ENCODE measurements at places on chromosomes 4 and X.
A peak's percentile ranks its signal among the peaks of the same experiment; 100 is the strongest.

DNA sequence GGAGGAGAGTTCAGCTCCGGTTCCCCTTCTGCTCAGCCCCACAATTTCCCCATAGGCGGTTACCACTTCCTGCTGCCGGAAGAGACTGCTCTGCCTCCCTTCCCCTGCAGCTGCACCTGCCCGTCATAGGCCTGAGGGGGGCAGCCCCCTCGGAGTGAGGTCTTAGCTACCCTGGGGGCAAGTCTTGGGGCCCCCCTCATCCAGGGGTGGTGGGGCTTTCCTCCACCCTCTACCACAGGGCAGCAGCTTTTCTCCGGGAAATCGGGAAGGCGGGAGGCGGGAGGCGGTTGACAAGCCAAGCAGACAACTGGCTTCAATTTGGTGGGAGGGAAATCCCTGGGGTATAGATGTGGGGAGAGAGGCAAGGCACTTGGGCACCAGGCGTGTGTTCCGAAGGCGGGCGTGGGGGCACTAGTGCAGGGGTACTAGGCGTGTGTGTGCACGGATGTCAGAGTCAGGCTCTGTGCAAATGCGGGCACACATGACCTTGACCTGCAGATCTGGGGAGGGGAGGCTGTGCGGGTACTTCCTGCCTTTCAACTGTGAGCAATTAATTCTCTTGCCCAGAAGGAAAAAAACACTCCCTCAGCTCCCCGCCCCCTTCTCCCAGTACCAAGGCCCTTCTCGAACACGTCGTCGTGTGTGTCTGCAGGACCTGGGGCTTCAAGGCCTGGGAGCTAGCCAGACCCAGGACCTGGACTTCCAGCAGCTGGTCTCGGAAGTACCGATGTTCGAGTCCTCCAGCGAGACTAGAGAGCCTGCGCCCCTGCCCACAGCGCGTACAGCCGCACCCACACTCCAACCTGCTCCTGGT lies 1.0 kb upstream of the ARHGAP4 start:
- DNase-seq = peak; percentile 58

DNA sequence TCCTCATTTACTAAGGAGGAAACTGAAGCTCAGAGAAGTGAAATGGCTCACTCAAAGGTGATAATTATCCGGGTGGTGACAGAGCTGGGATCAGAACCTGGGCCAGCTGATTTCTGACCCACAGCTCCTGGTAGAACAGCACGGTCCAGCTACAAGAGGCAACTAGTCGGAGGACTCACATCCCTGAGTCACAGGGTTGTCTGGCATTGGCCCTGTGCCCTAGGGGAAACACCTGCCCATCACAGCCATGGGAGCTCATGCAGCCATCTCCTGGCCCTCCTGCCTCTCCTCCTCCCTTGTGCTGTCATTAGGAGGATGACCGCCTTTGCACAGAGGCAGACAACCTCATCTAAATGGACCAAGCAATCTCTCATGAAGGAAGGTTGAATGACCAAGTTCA lies 115.2 kb upstream of the TSPAN5 start:
- DNase-seq = peak; percentile 75

DNA sequence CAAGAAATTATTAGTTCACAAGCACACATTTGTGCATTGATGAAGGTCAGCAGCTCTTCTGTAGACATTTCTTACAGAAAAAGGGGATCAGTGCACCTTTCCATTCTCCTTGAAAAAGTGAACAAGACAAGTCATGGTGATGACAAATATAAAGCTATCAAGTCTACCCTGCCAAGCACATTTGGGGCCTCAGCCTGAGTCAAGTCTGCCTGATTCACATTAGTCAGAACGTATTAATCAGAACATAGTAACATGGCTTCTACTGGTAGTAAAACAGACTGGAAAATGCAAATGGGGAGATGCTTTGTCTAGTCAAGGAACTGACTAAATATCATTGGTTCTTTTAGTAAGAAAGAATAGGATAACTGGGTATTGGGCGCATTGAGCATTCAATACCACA lies 2305.1 kb downstream of the PCDH7 start:
- no peak for DNase-seq

GRCh38 chr4:7068279-7068842 lies 497 bp upstream of the GRPEL1 start:
- DNase-seq = no peak

- no peak for DNase-seq
Observed at GRCh38 chrX:15464704-15465103, 28.4 kb downstream of the PIR start.

- no peak for DNase-seq
Observed at GRCh38 chr4:135840781-135841180, 1639.2 kb upstream of the PABPC4L start.

- DNase-seq = no peak
Observed at GRCh38 chr4:165369522-165369921, 9.3 kb upstream of the CPE start.

GRCh38 chr4:159765382-159765781 lies 662.5 kb downstream of the RAPGEF2 start:
- no peak for DNase-seq

DNA sequence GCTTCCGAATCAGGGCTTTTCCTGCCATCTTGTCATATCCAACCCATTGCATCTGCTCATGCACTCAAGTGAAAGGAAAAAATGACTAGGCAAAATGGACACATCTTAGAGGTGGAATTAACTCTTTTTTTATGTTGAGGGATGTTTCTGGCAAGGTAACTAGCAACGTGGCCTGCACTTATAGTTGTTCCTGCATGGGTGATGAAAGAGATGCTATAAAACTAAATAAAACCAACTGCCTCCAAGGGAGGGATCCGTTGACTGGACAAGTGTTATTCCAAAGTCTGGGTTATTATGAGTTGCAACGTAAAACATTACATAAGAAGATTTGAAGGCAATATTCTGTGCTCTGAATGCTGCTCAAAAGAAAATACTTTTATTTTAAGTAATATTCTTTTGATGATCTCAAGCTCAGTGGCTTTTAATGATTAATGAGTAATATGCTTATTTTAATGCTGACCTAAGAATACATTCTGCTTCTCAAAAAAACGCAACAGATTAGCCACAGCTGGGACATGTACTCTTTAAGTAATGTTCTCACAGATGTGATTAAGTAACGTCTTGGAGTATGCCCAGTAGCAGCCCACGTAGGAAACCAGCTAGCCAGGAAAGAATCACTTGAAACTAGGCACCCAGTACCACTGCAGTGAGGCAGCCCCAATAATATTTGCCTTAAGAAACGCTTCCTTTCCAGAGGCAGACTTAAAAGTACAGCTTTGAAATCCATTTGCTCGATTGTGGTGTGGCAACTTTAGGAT lies 27.4 kb downstream of the KLF3 start:
- no peak for DNase-seq

GRCh38 chr4:122695226-122695625 lies 37.3 kb upstream of the BBS12 start:
- DNase-seq = no peak

DNA sequence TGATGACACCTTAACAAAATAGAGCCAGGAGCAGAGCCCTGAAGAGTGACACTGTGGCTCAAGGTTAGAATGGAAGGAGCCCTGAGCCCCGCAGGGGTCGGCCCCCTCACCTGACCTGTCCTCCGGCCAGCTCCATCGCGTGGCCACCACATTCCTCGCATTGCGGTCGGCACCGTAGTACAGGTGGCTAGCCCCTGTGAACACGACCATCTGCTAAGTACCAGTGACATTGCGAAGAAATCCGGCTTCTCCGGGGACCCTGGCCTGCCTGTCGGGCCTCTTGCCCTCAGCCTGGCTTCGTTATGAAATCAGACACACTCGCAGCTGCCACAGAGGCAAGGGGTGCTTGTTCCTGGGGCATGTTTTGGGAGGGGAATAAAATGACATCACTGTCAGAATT lies 179.0 kb downstream of the AFAP1 start:
- DNase-seq = no peak

- no peak for DNase-seq
Observed at GRCh38 chrX:139290310-139290709, 240.2 kb upstream of the F9 start.

- DNase-seq = no peak
Observed at GRCh38 chr4:93843772-93844171, 15.2 kb downstream of the ATOH1 start.

GRCh38 chrX:39677978-39678791 lies 419.6 kb downstream of the BCOR start:
- no peak for DNase-seq

DNA sequence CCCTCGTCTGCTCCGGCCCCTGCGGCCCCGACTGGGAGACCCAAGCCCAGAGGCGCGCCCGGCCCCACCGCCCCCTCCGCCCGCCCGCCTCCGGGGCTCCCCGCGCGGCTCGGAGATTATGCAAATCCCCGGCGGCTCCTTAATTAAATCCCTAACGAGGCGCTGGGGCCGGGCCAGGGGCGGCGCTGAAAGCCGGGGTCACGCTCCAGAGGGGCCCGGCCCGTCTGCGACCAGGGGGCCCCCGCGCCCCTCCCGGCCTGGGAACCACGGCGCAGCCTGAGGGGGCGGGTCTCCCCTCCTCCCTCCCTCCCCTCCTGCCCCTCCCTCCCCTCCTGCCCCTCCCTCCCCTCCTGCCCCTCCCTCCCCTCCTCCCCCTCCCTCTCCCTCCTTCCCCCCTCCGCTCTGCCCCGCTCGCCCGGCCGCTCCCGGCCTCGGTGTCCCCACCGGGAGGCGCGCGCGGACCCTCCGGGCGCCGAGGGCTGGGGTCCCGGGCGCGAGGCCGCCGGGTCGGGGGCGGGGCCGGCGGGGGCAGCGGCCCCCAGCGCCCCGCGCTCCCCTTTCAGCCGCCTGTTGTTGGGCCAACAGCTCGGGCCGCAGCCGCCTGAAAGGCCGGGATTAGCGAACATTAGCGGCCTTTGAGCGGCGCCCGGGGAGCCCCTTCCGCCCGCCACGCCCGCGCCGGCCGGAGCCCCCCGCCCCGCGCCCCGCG lies 25.9 kb upstream of the FGFR3 start:
- DNase-seq = peak; percentile 37

DNA sequence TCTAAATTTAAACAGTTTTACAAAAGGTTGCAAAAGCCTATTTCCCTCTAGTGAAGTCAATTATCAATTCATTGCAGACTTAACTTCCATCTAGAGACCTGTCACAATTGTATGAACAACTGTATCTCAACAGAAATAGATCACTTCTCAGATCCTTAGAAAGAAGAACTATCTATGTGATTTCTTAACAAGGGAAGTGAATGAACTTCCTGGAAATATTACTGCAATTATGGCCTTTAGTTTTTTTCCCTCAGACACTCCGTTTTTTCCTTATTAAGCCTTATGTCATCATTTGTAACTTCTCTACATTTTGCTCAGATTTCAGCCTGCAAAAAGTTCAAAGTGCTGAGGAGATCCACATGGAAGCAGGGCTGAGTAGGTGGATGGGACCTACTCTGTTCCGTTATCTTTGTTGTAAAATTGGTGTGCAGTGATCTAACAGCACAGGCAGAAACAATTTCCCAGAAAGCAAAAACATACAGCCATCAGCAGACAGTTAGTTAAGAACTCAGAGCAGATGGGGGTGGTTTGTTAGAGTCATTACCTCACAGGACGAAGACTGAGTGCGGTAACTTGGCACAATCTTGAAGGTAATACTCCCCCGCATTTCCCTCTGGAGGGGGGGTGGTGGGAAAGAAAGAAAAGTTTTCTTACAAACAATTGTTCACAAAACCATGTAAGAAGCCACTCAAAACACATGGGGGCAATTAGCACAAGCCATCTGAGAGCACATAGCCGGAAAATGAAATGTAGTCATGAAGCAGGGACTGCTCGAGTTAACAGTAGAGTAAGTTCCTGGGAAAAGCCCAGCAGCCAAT lies 112.3 kb downstream of the NYX start:
- peak; percentile 86 for DNase-seq

DNA sequence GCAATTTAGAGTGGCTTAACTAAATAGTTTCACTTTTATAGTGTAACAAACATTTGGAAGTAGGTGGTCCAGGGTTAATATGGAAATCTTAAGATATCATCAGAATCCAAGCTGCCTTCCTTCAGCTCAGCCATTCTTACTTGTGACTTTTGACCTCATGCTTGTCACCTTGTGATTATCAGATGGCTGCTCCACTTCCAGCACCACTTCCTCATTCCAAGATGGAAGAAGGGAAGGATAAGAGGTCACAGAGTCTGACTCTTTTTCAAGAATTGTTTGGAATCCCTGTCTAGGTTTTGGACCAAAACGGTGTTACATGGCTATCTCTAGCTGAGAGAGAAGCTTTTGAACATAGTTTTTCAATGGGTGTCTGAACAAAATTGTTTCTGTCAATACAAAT lies 39.9 kb downstream of the MTTP start:
- DNase-seq = no peak

DNA sequence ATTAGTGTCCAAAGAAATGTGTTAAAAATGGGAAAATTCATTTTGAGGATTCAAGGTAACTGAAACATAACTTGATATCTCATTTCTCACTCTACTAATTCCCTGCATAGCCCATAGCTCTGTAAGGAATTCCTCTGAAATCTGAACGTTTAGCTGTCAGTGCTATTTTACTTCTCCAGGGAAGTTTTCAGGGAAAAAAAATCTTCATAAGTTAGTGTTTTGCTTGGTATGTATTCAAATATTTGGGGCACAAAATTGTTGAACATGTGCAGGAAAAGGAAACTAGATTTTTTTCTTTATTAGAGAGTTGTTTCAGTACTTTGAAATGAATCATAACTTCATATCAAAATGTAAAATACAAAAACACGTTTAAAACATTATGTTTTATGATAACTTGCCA lies 891.4 kb downstream of the CENPC start:
- DNase-seq = no peak

DNA sequence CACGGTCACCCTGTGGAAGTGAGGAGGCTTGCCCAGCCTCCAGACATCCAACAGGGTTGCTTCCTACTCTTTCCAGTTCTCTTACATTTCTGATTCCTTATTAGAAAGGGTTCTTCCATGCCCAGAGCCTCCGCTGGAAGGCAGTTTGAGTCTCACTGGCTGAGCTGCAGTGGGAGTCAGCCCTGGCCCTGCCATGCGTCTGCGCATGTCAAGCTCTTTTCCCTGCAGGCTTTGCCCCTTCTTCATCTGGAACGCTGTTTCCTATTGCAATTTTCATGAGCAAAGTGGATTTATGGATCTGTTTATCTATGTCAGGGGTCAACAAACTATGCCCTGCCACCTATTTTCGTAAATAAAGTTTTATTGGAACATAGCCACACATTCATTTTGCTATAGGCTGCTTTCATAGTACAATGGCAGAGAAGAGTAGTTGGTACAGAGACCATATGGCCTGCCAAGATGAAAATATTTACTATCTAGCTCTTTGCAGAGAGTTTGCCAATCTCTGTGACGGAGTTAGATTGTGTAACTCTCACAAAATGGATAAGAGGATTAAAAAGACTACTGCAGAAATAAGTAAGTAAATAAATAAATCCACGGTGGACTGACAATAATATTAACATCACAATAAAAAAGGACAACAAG lies 3.9 kb upstream of the CHRNA9 start:
- DNase-seq = no peak

- DNase-seq = no peak
Observed at GRCh38 chr4:58809366-58809765, 1699.2 kb upstream of the IGFBP7 start.

- no peak for DNase-seq
Observed at GRCh38 chr4:75886104-75886503, 16.1 kb downstream of the PPEF2 start.

DNA sequence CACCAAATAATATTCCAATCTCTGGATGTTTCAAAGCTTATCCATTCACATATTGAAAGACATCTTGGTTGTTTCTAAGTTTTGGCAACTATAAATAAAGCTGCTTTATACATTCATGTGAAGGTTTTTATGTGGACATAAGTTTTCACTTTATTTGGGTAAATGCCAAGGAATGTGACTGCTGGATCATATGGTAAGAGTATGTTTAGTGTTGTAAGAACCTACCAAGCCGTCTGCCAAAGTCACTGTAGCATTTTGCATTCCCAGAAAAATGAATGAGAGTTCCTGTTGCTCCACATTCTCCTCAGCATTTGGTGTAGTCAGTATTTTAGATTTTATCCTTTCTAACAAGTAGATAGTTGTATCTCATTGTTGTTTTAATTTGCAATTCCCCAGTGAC lies 1047.7 kb downstream of the C4orf33 start:
- DNase-seq = no peak
